Ascending aorta (tissue), 2 donors: ENCODE measurements at places on chromosomes 16 and 17. TPM values are rescaled to one million over a fixed set of nuclear protein-coding genes. Genes with fewer than 3 reads are reported as not detected.

- no peaks in the 10 kb centered on the region for H3K27me3 ChIP-seq
- no peaks in the 10 kb centered on the region for H3K36me3 ChIP-seq
- H3K27ac ChIP-seq = no peak overlapping the region
- no peak overlapping the region for H3K4me3 ChIP-seq
- no peak for DNase-seq
These were observed 80.5 kb downstream of the MYH13 start for GRCh38 chr17:10292057-10292937.

GRCh38 chr16:69112285-69113129 is 7.1 kb downstream of the HAS3 start:
- peaks cover 7% of the 10 kb centered on the region for H3K36me3 ChIP-seq
- H3K4me3 ChIP-seq = no peak overlapping the region
- no peak overlapping the region for H3K27ac ChIP-seq
- no peak for DNase-seq
- peaks cover 4% of the 10 kb centered on the region for H3K4me1 ChIP-seq
- no peaks in the 10 kb centered on the region for H3K27me3 ChIP-seq

GRCh38 chr16:5046914-5047313 is 13.2 kb upstream of the NAGPA start:
- no peaks in the 10 kb centered on the region for H3K36me3 ChIP-seq
- no peak overlapping the region for H3K27ac ChIP-seq
- no peak overlapping the region for H3K4me3 ChIP-seq
- H3K4me1 ChIP-seq = no peaks in the 10 kb centered on the region
- no peak for DNase-seq

DNA sequence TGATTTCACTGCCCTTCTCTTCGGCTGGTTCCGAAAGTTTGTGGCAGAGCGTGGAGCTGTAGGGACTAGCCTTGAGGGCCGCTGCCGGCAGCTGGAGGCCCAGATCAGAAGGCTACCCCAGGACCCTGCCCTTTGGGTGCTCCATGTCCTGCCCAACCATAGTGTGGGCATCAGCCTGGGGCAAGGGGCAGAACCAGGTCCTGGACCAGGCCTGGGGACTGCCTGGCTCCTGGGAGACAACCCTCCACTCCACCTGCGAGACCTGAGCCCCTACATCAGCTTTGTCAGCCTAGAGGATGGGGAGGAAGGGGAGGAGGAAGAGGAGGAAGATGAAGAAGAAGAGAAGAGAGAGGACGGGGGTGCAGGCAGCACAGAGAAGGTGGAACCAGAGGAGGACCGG is 856 bp upstream of the CXCL16 start:
- no peaks in the 10 kb centered on the region for H3K36me3 ChIP-seq
- no peak for DNase-seq
- peaks cover 5% of the 10 kb centered on the region for H3K4me1 ChIP-seq
- H3K27ac ChIP-seq = no peak overlapping the region
- H3K27me3 ChIP-seq = peaks cover 6% of the 10 kb centered on the region

DNA sequence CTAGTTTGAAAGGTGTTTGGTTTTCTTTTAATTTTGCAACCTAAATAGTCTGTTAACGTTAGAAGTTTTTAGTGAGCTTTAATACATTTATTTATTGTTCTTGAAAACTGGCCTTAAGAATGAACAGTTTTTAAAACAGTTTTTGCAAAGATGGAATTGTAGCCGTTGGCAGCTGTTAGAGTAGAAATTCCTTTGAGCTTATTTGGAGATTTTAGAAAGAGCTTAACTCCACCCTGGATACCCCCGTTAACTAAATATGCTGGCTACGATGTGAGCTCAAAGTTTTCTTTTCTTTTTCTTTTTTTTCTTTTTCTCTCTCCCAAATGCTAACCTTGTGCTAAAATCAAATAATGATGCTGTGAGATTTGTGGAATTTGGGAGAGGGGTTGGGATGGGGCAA is 75.2 kb downstream of the COX10 start:
- no peaks in the 10 kb centered on the region for H3K36me3 ChIP-seq
- H3K4me3 ChIP-seq = peak overlapping the region; percentile 37
- H3K27ac ChIP-seq = no peak overlapping the region
- DNase-seq = no peak
- H3K27me3 ChIP-seq = no peaks in the 10 kb centered on the region

GRCh38 chr17:57284583-57284982 is 28.3 kb downstream of the MSI2 start:
- no peaks in the 10 kb centered on the region for H3K36me3 ChIP-seq
- no peak for DNase-seq
- no peak overlapping the region for H3K27ac ChIP-seq
- H3K4me1 ChIP-seq = peaks cover 5% of the 10 kb centered on the region
- H3K4me3 ChIP-seq = no peak overlapping the region

GRCh38 chr16:85560932-85561247 is 52.2 kb upstream of the GSE1 start:
- H3K4me1 ChIP-seq = peaks cover 19% of the 10 kb centered on the region
- no peaks in the 10 kb centered on the region for H3K27me3 ChIP-seq
- no peak for DNase-seq
- no peak overlapping the region for H3K4me3 ChIP-seq
- no peaks in the 10 kb centered on the region for H3K36me3 ChIP-seq
- H3K27ac ChIP-seq = no peak overlapping the region

DNA sequence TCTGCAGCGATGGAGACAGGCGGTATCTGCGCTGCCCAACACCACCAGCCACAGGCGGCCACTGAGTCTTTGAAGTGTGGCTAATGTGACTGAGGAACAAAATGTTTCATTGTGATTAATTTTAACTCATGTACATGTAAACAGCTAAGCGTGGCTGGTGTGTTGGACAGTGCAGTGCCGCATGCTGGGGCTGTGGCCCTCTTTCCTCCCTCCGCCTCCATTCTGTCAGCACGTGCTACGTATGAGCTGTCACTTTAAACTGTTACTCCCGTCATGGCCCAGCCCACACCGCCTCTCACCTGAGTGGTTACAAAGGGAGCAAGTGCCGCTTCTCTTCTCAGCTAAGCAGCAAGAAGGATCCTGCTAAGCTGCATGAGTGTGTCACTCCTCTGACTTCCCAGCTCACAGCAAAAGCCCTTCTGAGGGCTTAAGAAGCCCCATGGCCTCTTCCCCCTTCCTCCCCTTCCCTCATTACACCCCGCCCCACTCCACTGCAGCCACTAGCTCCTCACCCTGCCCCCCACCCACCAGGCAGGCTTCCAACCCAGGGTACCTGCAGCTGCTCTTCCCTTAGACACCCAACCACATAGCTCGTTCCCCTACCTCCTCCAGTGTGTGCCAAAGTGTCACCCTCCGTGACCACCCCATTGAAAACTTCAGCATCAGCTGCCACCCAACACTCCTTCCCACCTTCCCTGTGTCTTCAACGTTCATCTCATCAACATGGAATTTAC is 15.0 kb downstream of the HASPIN start:
- no peak overlapping the region for H3K27ac ChIP-seq
- H3K4me1 ChIP-seq = no peaks in the 10 kb centered on the region
- no peaks in the 10 kb centered on the region for H3K36me3 ChIP-seq
- no peak overlapping the region for H3K4me3 ChIP-seq
- H3K27me3 ChIP-seq = no peaks in the 10 kb centered on the region

- H3K36me3 ChIP-seq = no peaks in the 10 kb centered on the region
- H3K27me3 ChIP-seq = no peaks in the 10 kb centered on the region
- H3K4me1 ChIP-seq = no peaks in the 10 kb centered on the region
- H3K4me3 ChIP-seq = no peak overlapping the region
- H3K27ac ChIP-seq = no peak overlapping the region
These were observed 186.2 kb downstream of the RBFOX3 start for GRCh38 chr17:79424471-79425185.

GRCh38 chr17:79747508-79748294 is 17.0 kb downstream of the ENPP7 start:
- no peaks in the 10 kb centered on the region for H3K4me1 ChIP-seq
- no peaks in the 10 kb centered on the region for H3K36me3 ChIP-seq
- no peak overlapping the region for H3K4me3 ChIP-seq
- H3K27me3 ChIP-seq = peaks cover 19% of the 10 kb centered on the region
- no peak overlapping the region for H3K27ac ChIP-seq

- H3K27me3 ChIP-seq = no peaks in the 10 kb centered on the region
- H3K4me1 ChIP-seq = no peaks in the 10 kb centered on the region
- no peaks in the 10 kb centered on the region for H3K36me3 ChIP-seq
- no peak for DNase-seq
- H3K27ac ChIP-seq = no peak overlapping the region
These were observed 26.6 kb upstream of the KCNG4 start for GRCh38 chr16:84266451-84266850.

DNA sequence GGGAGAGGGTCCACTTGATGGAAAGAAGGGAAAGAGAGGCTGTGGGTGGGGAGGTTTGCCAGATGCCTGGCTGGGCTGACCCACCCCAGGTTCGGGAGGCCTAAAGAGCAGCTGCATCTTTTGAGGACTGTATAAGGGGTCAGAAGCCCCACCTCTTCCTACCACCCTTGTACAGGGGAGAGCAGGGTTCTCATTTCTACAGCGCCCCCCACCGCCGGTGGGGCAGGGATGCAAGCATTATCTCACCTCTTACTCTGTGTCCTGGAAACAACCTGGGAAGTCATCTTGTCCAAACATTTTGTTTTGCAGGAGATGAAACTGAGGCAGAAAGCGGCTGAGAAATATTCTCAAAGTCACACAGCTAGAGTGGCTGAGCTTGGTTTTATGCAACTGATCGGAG is 22.5 kb upstream of the CCDC182 start:
- no peaks in the 10 kb centered on the region for H3K36me3 ChIP-seq
- no peaks in the 10 kb centered on the region for H3K27me3 ChIP-seq
- no peak overlapping the region for H3K27ac ChIP-seq
- no peaks in the 10 kb centered on the region for H3K4me1 ChIP-seq

- no peak overlapping the region for H3K27ac ChIP-seq
- peaks cover 8% of the 10 kb centered on the region for H3K27me3 ChIP-seq
- H3K36me3 ChIP-seq = no peaks in the 10 kb centered on the region
These were observed 808 bp upstream of the ALOX15 start for GRCh38 chr17:4642286-4642685.

DNA sequence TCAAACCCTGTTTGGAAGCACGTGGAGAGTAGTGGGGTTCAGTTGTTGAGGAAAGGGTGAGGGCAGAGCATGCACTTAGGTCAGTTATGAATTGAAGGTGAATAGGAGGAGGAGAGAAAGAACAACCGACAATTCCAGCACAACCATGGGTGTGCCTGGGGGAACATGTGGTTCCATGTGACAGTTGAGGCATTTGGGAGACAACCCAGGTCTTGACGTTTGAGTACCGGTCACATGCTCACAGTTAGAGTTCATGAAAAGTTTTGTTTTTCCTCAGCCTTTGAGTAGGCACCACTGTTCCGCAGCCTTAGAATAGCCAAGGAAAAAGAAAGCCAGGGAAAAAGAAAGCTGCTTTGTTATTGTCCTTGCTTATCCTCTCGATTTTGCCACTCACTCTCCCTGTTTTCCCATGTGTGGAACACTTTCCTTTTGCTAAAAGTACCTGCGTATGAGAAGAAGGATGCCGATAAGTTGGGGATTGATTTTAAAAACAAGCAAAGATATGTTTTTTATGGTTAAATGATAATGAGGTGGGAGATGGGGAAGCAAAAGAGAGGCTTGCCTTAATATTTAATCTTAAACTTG is 25.6 kb upstream of the ABCC11 start:
- H3K27me3 ChIP-seq = no peaks in the 10 kb centered on the region
- H3K36me3 ChIP-seq = peaks cover 8% of the 10 kb centered on the region
- DNase-seq = no peak
- H3K4me3 ChIP-seq = peak overlapping the region; percentile 48
- H3K4me1 ChIP-seq = peaks cover 11% of the 10 kb centered on the region

DNA sequence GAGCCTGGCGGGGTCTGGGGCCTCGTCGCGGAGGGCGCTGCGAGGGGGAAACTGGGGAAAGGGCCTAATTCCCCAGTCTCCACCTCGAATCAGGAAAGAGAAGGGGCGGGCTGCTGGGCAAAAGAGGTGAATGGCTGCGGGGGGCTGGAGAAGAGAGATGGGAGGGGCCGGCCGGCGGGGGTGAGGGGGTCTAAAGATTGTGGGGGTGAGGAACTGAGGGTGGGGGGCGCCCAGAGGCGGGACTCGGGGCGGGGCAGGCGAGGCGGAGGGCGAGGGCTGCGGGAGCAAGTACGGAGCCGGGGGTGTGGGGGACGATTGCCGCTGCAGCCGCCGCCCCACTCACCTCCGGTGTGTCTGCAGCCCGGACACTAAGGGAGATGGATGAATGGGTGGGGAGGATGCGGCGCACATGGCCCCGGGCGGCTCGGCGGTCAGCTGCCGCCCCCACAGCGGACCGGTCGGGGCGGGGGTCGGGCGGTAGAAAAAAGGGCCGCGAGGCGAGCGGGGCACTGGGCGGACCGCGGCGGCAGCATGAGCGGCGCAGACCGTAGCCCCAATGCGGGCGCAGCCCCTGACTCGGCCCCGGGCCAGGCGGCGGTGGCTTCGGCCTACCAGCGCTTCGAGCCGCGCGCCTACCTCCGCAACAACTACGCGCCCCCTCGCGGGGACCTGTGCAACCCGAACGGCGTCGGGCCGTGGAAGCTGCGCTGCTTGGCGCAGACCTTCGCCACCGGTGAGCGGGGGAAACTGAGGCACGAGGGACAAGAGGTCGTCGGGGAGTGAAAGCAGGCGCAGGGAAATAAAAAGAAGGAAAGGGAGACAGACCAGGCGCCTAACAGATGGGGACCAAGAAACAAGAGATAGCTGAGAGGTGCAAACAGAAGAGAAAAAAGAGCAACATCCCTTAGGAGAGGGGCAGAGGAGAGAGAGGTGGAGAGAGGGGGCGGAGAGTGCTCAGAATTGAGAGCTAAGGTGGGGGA is at the start of gene PNMT:
Gene PNMT (plus strand): TSS at position 509 of the 980 bp plus-strand sequence. CDS start 23 bp downstream, at position 532.
- H3K36me3 ChIP-seq = no peaks in the 10 kb centered on the region
- H3K4me3 ChIP-seq = peak within 1 kb of the TSS; percentile 63
- peak within 1 kb of the TSS; percentile 74 for H3K27ac ChIP-seq
- DNase-seq = no peak
- H3K27me3 ChIP-seq = no peaks in the 10 kb centered on the region
- H3K4me1 ChIP-seq = peaks cover 59% of the 10 kb centered on the region

DNA sequence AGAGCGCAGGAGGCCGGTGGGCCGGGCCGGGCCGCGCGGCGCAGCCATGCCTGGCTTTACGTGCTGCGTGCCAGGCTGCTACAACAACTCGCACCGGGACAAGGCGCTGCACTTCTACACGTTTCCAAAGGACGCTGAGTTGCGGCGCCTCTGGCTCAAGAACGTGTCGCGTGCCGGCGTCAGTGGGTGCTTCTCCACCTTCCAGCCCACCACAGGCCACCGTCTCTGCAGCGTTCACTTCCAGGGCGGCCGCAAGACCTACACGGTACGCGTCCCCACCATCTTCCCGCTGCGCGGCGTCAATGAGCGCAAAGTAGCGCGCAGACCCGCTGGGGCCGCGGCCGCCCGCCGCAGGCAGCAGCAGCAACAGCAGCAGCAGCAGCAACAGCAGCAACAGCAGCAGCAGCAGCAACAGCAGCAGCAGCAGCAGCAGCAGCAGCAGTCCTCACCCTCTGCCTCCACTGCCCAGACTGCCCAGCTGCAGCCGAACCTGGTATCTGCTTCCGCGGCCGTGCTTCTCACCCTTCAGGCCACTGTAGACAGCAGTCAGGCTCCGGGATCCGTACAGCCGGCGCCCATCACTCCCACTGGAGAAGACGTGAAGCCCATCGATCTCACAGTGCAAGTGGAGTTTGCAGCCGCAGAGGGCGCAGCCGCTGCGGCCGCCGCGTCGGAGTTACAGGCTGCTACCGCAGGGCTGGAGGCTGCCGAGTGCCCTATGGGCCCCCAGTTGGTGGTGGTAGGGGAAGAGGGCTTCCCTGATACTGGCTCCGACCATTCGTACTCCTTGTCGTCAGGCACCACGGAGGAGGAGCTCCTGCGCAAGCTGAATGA is 606 bp downstream of the THAP11 start:
- peak overlapping the region; percentile 96 for H3K4me3 ChIP-seq
- H3K27ac ChIP-seq = peak overlapping the region; percentile 100
- peak; percentile 81 for DNase-seq
- no peaks in the 10 kb centered on the region for H3K27me3 ChIP-seq
- H3K36me3 ChIP-seq = no peaks in the 10 kb centered on the region

SRSF2 gene
- 429 TPM for total RNA-seq

KCTD5 gene
- total RNA-seq = 10.5 TPM

NKD1 gene
- total RNA-seq = 33.2 TPM

ICAM2 gene
- total RNA-seq = 212 TPM

RAB37 gene
- 0.32 TPM for total RNA-seq

BAIAP3 gene
- 0.64 TPM for total RNA-seq

ARL5C gene
- not detected for total RNA-seq
